ENCODE measurements at places on chromosomes 13 and 19.

DNA sequence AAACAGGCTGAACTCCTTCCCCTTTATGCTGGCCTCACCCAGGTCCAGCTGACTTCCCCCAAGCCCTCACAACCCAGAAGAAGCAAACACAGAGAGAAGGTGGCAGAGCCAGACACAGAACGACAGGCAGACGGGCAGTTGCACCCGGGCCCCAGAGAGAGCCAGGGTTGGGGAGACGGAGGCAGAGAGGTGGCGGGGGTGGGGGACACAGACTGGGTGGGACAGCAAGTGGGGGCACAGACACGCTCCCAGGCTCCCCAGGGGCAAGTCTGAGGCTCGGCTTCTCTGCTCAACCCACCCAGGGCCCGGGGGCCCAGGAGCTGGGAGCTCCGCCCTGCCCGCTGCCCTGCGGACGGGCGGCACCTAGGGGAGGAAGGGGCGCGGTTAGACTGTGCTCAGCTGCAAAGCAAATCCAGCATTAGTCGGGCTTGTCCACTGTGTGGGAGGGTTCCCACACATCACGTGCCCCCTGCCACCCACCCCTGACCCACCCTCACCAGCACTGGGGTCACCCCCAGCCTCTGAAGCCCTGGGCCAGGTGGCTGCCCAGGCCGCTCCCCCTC lies 31.3 kb upstream of the ASF1B start:
- no peak for DNase-seq

GRCh38 chr13:98129059-98129746 lies 13.7 kb upstream of the FARP1 start:
- no peak for DNase-seq

GRCh38 chr19:38655148-38655824 lies 7.8 kb downstream of the ACTN4 start:
- DNase-seq = no peak

- DNase-seq = no peak
Measured at GRCh38 chr13:45527699-45528462, 63.1 kb downstream of the COG3 start.

- DNase-seq = no peak
Measured at GRCh38 chr19:50501568-50502475, 9.2 kb downstream of the JOSD2 start.

- DNase-seq = no peak
Measured at GRCh38 chr13:50074843-50075242, 59.6 kb downstream of the KCNRG start.

GRCh38 chr13:56864451-56864850 lies 276.3 kb upstream of the PRR20A start:
- no peak for DNase-seq

DNA sequence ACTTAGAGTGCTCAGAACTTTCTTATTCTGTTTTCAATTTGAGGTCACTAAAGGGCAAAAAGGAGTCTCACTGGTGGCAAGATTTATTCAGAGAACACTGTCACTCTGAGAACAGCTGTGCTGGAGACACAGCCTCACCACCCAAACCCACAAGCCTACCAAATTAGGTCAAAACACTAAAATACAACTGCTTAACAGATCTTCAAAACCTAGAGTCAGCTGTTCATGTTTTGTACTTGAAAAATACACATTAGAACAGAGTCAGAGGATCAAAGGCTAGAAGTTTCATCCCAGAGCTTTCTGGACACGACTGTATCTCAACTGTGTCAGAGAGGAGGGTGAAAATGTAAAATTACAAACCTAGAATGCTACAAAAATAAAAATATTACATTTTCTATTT lies 89.3 kb downstream of the MIPEP start:
- no peak for DNase-seq
